ENCODE measurements at places on chromosomes 11 and 22. TPM values are rescaled to one million over a fixed set of nuclear protein-coding genes. Genes with fewer than 3 reads are reported as not detected.

The IGSF9B gene
- total RNA-seq: 9.4 TPM

DNA sequence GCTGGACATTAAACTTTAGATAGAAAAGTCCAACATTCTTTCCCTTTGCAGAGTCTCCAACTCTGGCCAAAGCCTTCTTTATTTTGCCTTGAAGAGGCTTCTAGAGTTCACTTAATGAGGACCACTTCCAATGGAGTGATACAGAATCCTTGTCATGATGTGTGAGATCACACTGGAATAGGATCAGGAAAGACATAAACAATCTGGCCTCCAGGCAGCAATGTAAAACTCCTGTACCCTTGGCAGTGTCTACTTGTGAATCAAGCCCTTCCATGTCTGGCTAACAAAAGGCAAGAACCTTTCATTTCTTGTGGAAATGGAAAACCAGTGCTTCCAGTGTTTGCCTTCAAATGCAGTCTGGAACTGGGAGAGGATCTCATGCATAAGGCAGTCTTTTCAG is 56.5 kb upstream of the FIBIN start:
- no peak overlapping the region for H3K4me3 ChIP-seq
- H3K27me3 ChIP-seq: peaks cover 23% of the 10 kb centered on the region
- no peaks in the 10 kb centered on the region for H3K36me3 ChIP-seq

GRCh38 chr11:19602406-19602805 is 110.2 kb upstream of the NAV2 start:
- no peak overlapping the region for H3K4me3 ChIP-seq
- no peak for DNase-seq
- peaks cover 13% of the 10 kb centered on the region for H3K27me3 ChIP-seq
- H3K27ac ChIP-seq: no peak overlapping the region
- peaks cover 5% of the 10 kb centered on the region for H3K4me1 ChIP-seq
- peaks cover 2% of the 10 kb centered on the region for H3K36me3 ChIP-seq

DNA sequence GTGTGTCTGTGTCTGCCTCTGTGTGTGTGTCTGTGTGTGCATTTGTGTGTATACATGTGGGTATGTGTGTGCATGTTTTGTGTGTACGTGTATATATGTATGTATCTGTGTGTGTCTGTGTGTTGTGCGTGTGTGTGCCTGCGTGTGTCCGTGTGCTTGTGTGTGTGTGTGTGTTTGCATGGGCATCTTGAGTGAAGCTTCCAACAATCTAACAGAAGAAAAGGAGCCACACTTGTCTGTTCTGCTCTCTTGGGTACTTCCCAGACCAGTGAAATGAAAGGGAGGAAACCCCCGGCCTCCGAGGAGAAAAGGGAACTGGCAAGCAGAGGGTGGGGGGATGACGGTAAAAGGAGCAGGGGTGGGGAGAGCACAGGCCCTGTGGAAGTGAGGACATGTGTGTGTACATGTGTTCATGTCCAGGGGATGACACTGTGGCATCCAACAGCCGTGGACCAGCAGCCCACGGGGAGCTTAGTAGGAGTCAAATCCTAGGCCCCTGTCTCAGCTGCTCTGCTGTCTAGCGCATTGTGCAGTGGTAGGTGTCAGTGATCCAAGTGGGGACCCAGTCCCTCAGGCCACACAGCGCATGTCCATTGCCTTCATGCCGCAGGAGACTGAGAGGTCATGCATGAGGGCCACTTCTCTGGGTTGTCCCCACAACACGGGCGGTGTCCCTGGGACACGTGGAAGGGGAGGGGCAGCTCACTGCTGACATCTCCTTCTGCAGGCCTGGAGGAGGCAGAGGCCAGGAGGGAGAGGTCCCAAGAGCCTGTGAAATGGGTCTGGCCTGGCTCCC is 8.1 kb downstream of the CSF2RB start:
- no peaks in the 10 kb centered on the region for H3K36me3 ChIP-seq
- no peak overlapping the region for H3K4me3 ChIP-seq
- no peak for DNase-seq
- H3K4me1 ChIP-seq: no peaks in the 10 kb centered on the region
- no peak overlapping the region for H3K27ac ChIP-seq
- H3K27me3 ChIP-seq: peaks cover 30% of the 10 kb centered on the region

GRCh38 chr11:96486890-96487611 is 97.2 kb downstream of the JRKL start:
- H3K27ac ChIP-seq: peak overlapping the region; percentile 30
- H3K27me3 ChIP-seq: no peaks in the 10 kb centered on the region
- H3K4me3 ChIP-seq: peak overlapping the region; percentile 43
- no peak for DNase-seq
- peaks cover 5% of the 10 kb centered on the region for H3K4me1 ChIP-seq

DNA sequence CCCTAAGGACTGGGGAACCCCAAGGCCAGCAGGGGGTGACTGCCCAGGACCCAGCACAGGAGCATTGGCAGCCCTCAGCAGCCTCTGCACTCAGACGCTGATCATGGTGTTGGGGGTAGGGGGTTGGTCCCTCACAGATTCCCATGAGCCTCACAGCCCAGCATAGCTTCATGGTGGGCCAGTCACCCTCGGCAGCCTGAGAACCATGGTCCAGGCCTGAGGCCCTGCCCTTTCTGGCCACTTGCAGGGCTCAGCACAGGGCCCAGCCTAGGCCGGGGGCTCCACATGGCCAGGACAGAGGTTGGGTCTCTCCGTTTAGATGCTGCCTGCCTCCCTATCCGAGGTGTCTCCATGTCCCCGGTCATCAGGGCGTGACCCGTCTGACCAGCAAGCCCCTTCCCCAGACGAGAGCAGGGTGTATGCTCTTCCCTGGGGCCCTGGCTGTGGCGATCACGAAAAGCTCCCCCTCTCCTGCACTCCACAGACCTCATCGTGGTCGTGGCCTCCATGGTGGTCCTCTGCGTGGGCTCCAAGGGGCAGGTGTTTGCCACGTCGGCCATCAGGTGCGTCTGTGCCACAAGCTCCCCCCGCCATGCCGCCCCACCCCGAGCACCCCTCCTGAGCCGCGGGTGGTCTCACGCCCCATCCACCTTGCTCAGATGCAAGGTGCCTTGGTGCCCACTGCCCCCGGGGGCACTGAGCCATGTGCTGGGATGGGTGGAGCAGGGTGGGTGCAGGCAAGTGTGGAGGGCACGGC is 126.2 kb downstream of the KCNQ1 start:
- no peak overlapping the region for H3K4me3 ChIP-seq
- peaks cover 17% of the 10 kb centered on the region for H3K27me3 ChIP-seq
- H3K36me3 ChIP-seq: no peaks in the 10 kb centered on the region
- H3K4me1 ChIP-seq: peaks cover 10% of the 10 kb centered on the region
- no peak for DNase-seq

DNA sequence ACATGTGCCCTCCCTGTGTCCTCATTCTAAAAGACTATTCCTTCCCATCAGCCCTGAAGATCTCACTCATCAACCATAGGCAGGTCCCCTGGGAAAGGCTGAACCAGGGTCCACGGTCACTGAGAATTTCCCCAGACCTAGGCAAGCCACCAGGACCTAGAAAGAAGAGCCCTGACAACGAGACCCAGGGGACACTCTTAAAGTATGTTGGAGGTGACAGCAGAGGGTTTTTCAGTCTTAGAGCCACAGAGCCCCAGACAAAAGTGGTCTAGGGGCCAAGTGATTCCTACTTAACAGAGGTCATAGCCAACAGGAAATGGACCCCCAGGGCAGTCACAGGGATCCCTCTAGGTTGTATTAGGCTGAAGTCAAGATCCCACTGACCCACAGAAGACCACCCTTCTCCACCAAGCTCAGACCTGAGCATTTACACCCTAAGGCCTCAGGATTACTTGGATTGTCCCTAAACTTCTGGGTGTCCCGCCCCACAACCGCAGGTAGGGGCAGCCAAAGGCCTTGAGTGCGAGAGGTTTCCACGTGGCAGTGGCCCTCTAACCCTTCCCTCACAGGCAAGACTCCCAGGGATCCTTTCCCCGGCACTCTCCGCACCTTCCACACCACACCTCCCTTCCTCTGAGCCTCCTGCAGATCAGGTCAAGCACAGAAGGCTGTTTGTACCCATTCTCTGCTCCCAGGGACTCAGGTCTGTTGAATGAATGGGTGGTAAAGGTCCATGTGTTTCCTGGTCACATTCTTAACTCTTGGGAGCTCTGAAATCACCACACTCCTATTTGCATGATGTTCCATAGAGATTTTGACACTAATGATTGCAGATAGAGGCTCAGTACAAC is 12.3 kb downstream of the POU2AF1 start:
- H3K27me3 ChIP-seq: peaks cover 2% of the 10 kb centered on the region
- peaks cover 16% of the 10 kb centered on the region for H3K4me1 ChIP-seq

Data from progenitor cell of endocrine pancreas (in vitro differentiated cells).